MG63 (cell line): ENCODE measurements at places on chromosomes 12 and 14. TPM values are rescaled to one million over a fixed set of nuclear protein-coding genes. Genes with fewer than 3 reads are reported as not detected.

DNA sequence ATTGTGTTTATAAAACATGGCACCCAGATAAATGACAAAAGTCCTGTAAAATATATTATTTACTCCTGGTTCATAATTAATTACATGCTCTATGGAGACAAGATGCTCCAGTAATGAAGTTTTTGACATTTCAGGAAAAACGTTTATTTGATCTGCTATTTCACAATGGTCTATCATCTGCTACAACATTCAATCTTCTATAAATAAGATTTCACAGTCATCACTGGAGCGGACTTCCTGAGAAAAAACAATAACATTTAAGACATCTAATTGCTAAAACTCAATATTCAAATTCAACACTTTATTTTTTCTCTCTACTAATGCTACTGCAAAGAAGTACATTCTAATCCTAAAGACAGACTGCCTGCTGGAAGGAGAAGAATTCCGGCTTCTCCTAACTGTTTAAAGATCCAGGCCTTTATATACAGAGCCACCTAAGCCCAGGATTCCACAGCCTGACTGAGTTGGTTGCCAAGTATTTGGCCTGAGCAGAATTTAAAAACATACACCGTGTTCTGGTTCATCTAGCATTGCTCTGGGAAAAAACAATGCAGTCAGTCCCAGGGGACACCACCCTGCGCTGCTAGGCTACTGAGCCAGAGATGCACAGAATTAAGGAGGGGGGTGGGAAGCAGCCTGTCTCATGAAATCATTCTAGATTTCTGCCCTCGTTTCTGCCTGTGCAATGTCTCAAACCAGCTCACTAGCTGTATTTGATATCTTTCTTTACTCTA is 58.0 kb downstream of the TMTC1 start:
- no peak for DNase-seq

- no peak for DNase-seq
Measured at GRCh38 chr12:69338120-69338859, 9.9 kb upstream of the LYZ start.

Gene LRRIQ1
- total RNA-seq, result 0.36 TPM in 1 of 2 replicates, not detected in the other

DNA sequence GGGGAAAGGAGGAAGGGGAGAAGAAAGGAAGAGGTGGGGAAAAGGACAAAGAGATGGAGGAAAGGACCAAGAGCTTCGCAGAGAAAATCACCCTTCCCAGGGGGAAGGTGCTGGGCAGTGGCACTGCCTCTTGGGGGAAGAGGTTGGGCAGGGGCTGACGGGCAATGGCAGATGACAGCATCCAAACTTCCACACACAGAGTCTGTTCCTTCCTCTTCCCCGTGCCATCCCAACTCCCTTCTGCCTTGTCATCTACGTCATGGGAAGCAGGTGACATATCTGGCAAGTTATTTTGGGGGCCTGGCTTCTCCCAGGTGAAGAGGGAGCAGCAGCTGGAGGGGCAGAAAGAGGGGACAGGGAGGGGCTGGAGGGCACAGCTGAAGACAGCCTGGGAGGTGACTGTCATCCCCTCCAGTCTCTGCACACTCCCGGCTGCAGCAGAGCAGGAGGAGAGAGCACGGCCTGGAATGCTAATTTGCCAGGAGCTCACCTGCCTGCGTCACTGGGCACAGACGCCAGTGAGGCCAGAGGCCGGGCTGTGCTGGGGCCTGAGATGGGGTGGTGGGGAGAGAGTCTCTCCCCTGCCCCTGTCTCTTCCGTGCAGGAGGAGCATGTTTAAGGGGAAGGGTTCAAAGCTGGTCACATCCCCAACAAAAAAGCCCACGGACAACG is 43.9 kb upstream of the IQSEC3 start:
- no peak for DNase-seq

Gene EMP1
- total RNA-seq, result 55.7 and 326 TPM in 2 replicates

Gene MYH6
- not detected in 2 replicates for total RNA-seq

Gene DPF3
- total RNA-seq, result 2.3 and 5.6 TPM in 2 replicates

GRCh38 chr14:20093442-20093841 is 17.1 kb upstream of the OR4K17 start:
- DNase-seq, result no peak

GRCh38 chr12:46233423-46233822 is 35.4 kb downstream of the SLC38A1 start:
- no peak for DNase-seq

DNA sequence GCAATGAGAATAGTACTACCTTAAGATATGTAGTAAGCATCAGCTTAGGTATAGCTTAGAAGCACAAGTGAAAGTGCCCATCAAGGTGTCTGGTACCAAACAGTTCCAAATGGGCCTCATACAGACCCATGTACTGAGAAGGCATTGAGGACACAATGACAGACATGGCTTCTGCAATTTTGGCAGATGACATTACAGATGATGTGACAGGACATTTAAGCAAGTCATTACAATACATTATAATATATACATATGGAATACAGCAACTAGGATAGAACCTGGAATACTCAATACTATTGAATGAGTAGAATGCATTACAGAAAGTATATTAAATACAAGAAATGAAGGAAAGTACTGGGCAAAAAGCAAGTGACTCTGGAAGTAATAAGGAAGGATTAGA is 256.4 kb downstream of the GXYLT1 start:
- no peak for DNase-seq

DNA sequence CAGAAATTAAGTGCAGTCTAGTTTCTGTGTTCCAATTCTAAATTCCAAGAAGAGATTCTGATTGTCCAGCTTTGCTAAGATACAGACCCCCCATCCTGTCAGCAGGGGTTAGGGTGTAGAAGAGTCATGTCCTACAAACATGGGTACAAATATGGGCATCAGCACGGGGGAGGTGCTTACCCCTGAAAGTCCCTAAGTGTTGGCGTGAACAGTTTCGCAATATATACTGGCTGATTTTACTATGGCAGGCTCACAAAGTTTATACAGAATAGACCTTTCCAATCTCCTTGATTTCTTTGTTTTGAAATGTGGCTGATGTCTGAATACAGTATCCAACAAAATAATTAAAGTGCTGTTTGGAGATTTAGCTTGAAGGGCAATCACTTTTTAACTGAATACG is 71.6 kb upstream of the PPM1H start:
- no peak for DNase-seq

DNA sequence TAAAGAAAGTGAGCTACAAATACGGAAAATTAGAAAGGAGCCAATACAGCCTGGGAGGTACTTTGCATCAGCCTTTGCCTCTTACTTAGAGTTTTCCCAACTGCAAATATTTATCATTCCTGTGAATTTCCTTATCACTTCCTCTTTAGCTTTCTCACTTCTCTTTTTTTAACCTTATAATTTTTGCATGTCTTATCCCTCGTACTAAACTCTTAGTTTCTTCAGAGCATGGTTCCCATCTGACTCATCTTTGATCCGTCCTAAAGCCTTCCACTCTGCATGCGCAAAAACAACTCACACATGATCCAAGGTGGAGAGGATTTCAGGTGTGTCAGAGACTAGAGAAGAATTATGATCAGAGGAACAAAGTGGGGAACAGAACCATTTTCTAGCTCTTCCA is 9.6 kb upstream of the SNAPC1 start:
- no peak for DNase-seq

Gene RAP1B
- 94.7 and 294 TPM in 2 replicates for total RNA-seq

DNA sequence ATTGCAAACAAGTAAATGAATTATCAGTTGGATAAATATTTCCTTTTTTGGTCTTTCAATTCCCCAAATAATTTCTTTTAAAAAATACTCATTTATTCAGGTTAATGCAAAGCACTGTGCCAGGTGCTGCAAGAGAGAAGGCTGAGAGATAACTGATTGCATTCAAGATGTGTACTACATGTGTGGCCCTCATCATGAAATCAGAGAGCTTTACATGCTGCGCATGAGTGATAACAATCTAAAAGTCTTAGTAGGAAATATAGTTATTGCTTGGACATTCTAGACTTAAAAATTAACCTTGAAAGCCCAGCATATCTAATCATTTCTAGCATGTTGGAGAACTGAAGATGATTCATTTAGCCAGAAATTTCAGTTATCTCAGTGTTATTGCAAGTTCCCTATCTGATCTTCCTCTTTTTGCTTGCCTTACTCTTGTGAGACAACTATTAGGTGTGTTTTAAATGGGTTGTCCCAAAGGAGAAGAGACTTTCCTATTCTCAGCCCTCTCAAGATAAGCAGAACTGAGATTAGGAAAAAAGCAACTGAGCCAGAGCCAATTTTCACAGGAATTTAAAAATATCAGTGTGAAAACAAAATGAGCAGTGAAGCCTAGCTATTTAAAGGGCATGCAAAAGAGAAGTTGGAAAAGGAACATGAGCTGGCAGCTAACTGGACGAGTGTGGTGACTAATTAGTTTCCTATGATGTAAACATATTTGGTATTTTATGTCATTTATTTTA is 60.9 kb downstream of the PLEKHA5 start:
- peak; percentile 17 for DNase-seq

GRCh38 chr12:40382217-40382616 is 157.4 kb downstream of the LRRK2 start:
- no peak for DNase-seq

DNA sequence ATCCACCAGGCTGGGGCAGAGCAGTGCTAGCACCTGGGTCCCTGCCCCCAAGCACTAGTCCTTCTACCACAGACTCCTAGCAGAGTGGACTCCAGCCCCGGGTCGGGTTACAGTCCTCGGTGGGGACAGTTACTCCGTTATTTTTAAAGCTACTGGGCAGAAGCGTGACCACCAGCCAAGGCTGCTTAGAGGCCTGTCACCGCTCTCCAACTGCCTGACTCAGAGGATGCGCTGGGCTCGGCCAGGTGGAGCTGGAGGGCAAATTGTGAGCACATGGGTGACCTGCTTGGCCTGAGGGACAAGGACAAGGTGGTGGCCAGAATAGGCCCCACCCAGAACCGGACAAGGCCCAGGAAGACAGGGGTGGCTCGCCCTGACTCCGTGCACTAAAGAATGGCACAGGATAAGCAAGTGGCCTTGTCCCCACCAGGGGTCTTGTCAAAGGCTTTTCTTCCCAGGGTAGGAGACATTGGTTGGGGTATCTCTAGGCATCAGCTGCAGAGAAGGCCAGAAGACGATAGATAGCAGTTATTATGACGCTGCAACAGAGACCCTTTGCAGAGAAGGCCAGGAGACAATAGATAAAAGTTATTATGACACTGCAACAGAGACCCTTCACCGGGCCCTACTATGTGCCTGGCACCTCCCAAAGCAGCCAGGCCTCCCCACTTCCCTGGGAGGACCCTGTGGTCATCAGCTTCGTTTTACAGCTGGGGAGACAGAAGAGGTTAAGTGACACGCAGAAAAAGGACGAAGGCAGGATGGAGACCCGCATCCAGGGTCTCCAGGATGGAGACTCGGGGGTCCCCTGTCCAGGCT is 1.6 kb downstream of the ABCB9 start:
- DNase-seq, result no peak

Gene SPIC
- total RNA-seq, result not detected in 2 replicates

Gene PZP
- not detected in 2 replicates for total RNA-seq

GRCh38 chr12:122722387-122722786 is 5.8 kb upstream of the HCAR3 start:
- DNase-seq, result no peak

- DNase-seq, result no peak
Measured at GRCh38 chr12:42496886-42497285, 92.7 kb downstream of the PRICKLE1 start.

- peak; percentile 46 for DNase-seq
Measured at GRCh38 chr14:22979748-22980392, 2.5 kb downstream of the AJUBA start.

DNA sequence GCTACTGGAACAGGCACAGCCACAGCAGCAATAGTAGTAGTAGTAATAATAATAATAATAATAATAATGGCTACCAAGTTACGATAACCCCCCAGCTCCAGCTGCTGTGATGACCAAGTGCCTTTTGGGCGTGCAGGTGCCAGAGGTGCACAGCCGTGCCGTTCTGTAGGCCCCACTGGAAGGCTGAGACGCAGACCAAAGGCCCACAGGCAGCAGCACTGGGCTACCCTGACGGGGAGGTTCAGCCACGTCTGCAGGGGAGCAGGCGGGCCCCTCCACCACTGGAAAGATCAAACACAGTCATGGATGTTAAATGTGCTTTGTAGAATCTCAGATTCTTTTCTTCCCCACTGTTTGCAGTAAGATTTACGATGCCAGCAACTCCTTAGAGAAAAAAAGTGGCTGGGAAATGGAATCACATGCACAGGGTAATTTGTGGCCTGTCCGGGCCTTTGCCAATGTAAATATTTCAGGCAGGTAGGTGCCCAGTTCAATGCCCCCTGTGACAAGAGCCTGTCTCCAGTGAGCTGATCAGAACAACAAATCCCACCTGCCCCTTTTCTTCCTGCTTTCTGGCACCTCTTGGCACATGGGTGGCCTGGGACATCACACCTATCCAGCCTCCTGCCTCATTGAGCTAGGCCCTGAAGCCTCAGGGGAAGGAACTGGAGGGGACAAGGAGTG is 32.6 kb downstream of the CCDC85C start:
- no peak for DNase-seq

GRCh38 chr12:129964300-129964699 is 60.5 kb upstream of the TMEM132D start:
- DNase-seq, result no peak

- DNase-seq, result no peak
Measured at GRCh38 chr14:44113769-44114730, 393.0 kb downstream of the FSCB start.

Gene CLEC4C
- not detected in 2 replicates for total RNA-seq

DNA sequence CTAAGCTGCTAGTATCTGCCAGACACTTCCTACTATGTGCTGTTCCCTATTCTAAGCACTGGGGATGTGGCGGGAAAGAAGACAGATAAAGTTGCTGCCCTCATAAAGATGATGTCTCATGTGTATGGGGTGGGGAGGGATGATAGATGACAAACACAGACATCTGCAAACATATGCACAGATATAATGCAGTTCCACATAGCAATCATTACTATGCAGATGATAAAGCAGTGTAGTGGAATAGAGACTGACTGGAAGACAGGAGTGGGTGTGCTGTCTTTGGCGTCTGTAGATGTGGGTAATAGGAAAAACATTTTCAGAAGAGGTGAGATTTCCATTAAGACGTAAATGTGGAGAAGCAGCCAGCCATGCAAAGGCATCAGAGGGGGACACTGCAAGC is 243.6 kb downstream of the DPY19L2 start:
- no peak for DNase-seq

Gene RND1
- 0.12 TPM in 1 of 2 replicates, not detected in the other for total RNA-seq

GRCh38 chr14:101912841-101913240 is 51.5 kb upstream of the DYNC1H1 start:
- DNase-seq, result no peak

GRCh38 chr12:31590642-31591379 is at the start of gene DENND5B:
Gene DENND5B (minus strand): TSS chr12:31591136. CDS start chr12:31590832, 304 bp downstream.
- peak; percentile 83 for DNase-seq

- no peak for DNase-seq
Measured at GRCh38 chr14:69204753-69205152, 13.5 kb downstream of the EXD2 start.

- no peak for DNase-seq
Measured at GRCh38 chr12:23893611-23894010, 55.9 kb downstream of the SOX5 start.

Gene INHBE
- total RNA-seq, result 3.5 and 7.4 TPM in 2 replicates
